Right renal pelvis (tissue), 4 donors: ENCODE measurements at places on chromosomes 3 and 15.
A peak's percentile ranks its signal among the peaks of the same experiment; 100 is the strongest.

DNA sequence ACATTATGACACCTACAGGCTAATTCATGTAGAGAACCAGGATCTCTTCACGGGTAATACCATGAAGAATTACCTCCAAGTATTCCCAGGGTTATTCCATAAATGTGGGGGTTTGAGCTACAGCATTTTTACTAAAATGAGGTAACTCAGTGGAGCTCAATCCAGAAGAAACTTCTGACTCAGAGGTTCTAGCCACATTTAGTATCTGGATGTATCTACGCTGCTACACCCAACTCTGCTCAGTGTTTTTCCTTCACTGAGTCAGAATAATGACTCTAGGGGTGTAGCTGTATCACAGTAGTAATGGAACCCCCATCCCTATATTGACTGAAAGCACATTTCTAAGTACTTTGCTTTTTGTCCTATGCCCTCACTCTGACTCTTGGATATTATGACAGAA, 52.4 kb downstream of the COPS2 start:
- DNase-seq = no peak

DNA sequence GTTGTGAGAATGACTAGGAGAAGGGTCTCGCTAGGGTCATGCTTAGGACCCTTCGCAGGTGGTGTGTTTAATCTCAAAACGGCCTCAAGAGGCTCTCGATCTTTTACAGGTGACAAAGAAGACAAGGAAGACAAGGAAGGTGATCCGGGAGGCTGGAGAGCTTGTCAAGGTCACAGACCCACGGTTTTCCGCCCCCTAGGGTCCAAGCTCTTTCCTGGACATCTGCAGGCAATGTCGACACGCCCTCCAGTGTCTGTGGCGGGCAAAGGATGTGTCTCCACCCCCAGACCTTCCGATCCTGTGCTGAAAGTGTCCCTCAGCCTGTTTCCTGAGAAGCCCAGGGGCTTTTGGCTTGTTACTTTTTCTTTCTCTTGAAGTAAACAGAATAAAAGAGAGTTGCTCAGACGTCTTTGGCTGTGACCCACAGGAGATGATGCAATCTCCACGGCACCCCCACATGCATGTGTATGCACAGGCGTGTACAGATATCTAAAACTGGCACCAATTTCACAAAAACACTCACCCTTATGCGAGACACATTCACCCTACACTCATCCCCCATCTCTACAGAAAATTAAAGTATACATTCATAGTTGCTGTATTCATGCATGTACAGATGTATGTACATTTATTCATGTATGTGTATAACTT, 108.8 kb downstream of the KLF13 start:
- peak; percentile 54 for DNase-seq

GRCh38 chr3:71955240-71956068, 170.5 kb upstream of the PROK2 start:
- peak; percentile 85 for DNase-seq

DNA sequence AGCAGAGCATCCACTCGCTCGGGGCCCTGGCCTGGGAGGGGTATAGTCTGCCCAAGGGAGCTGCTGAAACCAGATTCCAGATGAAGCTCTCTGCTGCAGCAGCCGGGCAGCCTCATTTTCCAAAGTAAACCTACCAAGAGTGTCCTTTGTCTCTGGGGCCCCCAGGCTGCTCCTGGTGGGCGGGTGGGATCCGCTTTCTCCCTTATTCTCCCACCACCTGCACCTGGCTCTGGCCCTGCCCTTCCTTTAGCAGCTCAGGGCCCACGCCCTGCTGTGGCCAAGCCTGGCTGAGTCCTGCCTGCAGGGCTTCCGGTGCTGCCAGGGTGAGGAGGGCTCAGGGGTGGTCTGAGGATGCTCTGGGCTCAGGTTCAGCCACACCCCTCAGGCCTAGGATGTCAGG, 13.0 kb downstream of the SCN5A start:
- no peak for DNase-seq

DNA sequence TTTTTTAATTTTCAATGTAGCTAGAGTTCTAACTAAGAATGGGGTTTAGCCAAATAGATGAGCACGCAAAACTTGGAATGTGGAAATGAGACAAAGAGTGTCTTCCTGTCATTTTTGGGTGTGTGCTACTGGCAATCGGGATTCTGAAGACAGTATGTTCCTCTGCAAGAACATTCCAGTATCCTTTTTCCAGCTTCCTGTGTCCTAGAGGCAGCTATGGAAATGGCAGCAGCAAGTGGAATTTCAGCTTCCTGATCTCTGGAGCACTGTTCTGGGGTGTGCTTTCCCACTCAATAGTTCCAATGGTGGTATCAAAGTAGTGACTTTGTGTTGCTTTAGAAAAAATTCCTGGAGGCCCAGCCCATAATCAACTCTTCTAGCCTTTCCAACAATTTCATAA, 642.9 kb upstream of the KCNMB2 start:
- DNase-seq = no peak

DNA sequence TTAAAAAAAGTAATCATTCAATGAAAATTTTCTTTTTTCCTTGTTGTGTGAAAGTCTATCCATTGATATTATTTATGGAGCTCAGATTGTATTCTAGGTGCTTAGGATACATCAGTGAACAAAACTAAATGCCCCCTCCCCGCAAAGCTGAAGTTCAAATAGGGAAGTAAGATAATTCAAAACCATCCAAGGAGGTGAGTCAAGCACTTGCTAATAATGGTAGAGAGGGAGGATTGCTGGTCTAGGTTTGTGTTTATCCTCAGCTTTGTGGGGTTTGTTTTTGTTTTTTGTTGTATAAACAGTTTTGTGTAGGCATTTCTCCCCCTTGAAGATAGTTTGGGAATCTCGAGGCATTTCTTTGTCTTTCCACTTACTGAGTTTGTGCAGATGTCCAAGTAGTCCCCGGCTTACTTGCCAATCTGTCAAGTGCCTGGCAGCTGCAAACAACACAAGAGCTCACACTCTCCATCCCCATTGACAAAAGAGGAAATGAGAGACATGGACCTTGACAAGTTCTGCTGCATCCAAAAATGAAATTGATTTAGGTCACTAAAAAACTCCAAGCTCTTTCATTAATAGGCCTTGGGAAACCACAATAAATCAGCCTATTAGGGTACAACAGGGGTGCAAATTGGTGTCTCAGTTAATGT, 575.8 kb upstream of the TBL1XR1 start:
- no peak for DNase-seq

DNA sequence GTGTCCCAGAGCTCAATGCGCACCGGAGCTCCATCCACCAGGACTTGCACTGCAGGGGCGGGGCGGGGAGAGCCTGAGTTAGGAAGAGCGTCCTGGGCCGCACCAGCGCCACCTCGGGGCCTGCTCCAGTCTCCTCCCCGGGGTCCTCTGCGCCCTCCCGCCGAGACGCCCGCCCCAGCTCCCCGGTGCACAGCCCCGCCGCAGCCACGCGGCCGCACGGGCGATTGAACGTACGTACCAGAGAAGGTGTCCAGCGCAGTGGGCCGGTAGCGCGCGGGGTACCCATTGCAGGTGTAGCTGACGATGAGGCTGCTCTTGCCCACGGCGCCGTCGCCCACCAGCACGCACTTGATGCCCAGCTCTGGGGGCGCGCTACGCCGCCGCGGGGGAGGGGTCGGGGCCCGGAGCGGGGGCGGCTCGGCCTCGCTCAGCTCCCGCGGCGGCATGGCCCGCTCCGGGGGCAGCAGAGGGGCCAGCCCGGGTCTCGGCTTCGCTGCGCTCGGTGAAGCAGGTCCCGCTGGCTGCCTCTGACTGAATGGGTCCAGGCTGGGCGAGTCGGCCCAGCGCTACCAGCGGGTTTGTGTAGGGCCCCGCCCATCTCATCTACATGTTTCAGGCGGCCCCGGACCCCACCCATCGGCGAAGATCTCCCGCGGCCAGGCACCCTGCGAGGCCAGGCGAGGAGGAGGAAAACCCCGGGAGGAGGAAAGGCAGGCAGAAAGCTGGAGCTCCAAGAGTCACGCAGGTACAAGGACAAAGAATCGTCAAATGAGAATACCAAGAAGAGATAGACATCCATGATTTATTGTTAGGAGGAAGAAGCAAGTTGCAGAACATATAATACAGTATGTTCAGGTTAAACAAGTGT, at the start of gene RHOV:
RHOV (minus strand) TSS at position 541 of the 868 bp plus-strand sequence; CDS start at position 446, 95 bp downstream.
- peak; percentile 44 for DNase-seq

DNA sequence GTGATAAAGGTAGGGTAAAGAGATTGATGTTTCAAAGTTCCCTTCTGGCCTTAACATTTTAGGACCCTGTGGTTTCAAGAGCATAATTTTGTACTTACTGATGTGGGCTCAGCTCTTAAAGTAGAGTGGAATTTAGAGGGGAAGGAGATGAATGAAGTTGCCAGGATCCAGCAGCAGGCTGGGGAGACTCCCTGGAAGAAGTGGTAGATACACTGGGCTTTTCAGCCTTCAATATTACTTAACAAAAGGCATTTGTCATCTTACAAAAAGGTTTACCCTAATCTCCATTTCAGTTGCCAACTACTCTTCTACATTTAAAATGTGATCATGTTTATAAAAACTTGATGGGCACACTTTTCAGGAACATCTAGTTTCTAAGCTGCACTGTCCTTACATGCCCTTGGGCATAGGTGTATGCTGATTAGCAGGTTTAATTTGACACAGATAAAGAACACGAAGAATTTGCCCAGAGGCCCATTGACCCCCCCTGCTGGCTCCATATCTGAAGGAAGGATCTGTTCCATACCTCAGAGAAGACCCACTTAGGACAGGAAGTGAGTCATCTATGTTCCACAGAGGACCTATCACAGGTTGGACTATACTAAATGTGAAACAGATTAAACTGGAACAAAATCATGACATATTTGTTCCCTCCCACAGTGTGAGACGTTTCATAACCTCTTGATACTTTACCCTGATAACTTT, 93.0 kb upstream of the LPP start:
- no peak for DNase-seq

DNA sequence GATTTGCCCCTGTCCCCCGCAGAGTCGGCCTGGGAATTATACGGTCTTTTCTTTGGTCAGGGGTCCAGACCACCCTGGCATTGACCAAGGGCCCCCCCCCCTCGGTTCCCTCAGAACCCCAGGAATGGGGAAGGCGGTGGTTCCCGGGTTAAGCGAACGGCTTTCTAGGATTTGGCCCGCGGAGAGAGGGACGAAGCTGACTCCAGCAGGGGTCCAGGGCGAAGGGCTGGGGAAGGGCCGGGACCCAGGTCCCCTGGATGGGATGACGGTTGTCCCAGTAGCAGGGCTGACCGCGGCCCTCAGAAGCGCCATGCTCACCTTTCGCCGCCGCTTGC, 274 bp downstream of the RRP9 start:
- no peak for DNase-seq

DNA sequence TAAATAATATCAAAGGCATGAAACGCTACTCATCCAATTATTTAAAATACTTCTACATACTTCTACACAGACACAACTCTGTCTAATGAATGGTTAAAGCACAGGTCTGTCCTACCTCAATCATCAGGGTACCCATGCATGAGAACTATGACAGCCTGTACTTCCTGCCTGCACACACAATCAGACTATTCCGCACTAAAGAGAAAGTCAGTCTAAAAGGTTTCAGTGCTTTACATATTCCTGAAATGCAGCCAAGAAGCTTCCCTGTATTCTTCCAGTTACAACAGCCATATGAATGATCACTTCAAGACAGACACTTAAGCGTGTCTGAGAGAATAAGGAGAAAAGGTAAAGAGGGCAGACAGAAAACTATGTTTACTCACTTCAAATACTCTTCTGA, 58.8 kb downstream of the TUBGCP4 start:
- no peak for DNase-seq

- no peak for DNase-seq
These were observed 1.0 kb downstream of the PDE12 start for GRCh38 chr3:57557085-57557537.

- no peak for DNase-seq
These were observed 400.9 kb upstream of the MCTP2 start for GRCh38 chr15:93830221-93831080.

- no peak for DNase-seq
These were observed 206.6 kb downstream of the SHQ1 start for GRCh38 chr3:72641684-72642083.

- no peak for DNase-seq
These were observed 36.7 kb upstream of the IL20RB start for GRCh38 chr3:136920904-136921611.

GRCh38 chr3:127002195-127003174, 19.6 kb downstream of the PLXNA1 start:
- DNase-seq = peak; percentile 71

DNA sequence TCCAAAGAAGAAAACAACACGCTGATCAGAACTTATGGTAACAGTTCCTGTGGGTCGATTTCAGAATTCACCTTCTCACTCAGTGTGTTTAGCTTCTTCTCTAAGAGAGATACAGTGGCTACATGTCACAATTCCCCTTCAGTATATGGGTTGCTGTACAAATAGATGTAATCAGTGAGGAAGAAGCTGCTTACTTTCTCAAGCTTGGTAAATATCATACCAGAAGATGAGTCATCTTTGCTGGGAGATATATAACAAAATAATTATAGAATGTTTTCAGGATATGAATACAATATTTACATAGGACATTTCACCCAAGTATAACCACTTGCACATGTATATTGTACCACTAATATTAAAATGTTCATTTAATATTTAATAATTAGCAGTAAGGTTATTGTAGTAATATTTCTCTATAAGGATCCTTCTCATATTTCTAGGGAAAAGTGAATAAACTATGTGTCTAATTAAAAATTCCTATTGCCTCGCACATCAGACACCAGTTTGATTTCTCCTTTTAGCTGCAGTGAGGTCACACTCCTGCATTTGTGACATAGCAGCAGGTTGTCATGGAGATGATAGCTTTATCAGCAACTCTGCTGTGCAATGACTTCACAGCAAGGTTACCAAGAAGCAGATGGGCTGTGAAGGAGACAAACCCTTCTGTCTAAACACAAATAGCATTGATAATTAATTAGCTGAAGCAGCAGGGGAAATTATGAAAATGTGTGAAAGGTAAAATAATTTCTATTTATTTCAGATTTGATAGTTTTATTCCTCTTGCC, 211.4 kb downstream of the TUSC7 start:
- no peak for DNase-seq

GRCh38 chr3:3199306-3199705, 19.8 kb upstream of the CRBN start:
- DNase-seq = no peak

DNA sequence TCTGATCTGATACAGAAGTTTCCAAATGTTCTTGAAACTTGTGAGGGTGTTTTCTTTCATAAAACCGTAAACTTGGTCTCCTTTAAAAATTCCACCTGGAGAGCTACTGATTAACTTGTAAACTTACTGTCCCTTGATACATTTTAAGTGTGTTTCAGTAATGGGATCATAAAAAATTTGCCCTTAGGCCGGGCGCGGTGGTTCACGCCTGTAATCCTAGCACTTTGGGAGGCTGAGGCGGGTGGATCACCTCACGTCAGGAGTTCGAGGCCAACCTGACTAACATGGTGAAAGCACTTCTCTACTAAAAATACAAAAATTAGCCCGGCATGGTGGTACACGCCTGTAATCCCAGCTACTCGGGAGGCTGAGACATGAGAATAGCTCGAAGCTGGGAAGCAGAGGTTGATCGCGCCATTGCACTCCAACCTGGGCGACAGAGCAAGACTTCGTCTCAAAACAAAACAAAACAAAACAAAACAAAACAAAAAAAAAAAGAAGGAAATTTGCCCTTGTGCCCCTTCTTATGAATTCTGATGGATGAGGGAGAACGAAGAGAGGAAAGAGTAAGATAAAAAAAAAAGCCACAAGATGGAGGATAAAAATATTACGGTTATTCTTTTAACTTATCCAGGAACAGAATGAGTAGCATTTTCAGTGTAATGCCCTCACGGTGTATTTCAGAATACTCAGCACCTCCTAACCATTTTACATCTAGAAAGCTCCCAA, 32.1 kb upstream of the AP4E1 start:
- DNase-seq = no peak
